ENCODE measurements at places on chromosomes 6 and 20.

GRCh38 chr6:110822249-110822648 is 7.0 kb upstream of the CDK19 start:
- DNase-seq: no peak

DNA sequence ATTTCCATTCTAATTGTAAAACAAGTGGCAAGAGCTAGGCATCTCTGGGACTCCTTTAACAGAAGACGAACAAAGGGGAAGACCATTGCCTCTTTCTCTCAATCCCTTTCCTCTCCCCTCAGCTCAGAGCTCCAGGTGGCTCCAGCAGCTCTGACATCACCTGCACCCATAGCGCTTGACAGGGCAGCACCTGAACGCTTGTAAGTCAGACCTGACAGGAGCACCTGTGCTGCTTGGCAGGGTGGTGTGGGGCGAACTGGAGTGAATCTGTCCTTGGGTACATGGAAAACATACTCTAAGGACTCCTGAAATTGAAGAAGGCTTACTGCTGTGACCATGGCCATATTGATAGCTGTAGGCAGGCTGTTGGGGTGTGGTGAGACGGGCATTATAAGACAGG is 409.5 kb upstream of the AGPAT4 start:
- no peak for DNase-seq

- no peak for DNase-seq
Observed at GRCh38 chr6:27241443-27241842, 6.1 kb upstream of the PRSS16 start.

- peak; percentile 59 for DNase-seq
Observed at GRCh38 chr6:34381081-34381480, 11.4 kb downstream of the NUDT3 start.

- DNase-seq: no peak
Observed at GRCh38 chr20:21126581-21126870, 644 bp downstream of the KIZ start.

DNA sequence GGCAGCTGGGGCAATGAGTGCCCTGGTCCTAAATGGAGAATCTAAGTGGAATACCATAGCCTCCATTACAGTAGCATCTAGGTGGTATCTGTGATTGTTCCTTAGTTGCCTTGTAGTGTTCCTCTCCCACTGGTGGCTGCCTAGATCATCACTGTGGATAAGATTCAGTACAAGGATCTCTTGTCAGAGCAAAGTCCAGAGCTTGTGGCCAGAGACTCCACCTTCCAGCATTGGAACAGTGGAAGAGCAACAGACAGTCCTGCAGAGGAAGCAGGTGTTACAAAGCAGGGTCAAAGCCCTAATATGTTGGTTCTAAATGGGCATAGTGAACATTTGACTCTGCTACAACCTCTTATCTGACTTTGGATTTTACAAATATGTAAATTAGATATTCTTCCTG is 194.1 kb upstream of the GRIK2 start:
- no peak for DNase-seq

DNA sequence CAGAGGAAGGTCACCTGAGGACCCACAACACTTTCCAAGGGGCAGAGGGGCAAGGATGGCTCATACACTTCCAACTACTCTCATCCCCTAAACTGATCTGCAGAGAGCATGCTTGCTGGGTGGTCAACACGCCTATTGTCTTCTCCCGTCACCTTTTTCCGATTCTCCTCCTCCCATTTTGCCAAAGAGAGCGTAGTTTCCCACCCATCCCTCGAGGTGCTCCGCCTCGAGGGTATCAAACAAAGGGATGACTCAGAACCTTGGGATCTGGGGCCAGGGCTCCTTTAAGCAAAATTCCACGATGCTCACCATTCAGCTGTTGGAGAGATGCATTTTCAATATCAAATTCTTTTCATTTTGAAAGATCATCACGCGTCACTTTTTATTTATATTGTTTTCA is 507.5 kb upstream of the SULF2 start:
- DNase-seq: no peak

DNA sequence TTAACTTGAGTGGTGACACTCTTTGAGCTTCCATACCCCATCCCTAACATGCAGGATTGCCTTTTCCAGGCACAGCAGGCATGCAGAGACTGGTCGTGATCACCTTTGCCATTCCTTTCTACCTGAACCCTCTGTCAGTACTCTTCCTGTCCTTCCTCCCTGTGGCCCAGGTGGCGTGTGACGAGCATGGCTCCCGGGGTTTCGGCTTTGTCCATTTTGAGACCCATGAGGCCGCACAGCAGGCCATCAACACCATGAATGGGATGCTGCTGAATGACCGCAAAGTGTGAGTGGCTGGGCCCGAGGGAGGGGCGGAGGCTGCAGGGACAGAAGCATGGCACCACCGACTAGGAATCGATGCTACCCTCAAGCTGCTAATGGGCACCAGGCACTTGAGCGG is 6.7 kb downstream of the PABPC1L start:
- DNase-seq: no peak

DNA sequence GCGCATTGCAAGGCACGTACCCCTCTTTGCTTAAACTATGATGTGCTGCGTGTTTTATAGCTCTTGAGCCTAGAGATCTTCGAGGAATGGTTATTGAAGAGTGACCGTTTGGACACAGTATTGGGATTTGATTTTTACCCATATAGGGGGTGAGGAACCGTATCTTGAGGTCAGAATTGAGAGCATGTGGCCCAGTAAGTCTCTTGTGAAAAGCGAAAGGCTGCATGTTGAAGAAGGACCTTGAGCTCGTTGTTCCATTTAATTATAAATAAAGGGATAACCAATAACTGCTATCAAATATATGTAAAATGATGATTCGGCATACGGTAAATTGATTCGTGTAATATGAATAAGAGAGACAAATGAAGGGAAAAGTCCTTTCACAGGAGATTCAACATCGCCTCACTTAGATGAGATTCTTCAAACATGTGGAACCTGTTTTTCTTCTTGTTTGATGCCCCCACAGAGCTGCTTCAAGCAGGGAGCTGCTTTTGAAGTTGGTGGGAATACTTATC is 66.6 kb downstream of the AKAP12 start:
- DNase-seq: no peak

GRCh38 chr20:39638731-39639130 is 676.6 kb downstream of the DHX35 start:
- no peak for DNase-seq

GRCh38 chr6:25363427-25363826 is 84.3 kb downstream of the CARMIL1 start:
- peak; percentile 44 for DNase-seq

DNA sequence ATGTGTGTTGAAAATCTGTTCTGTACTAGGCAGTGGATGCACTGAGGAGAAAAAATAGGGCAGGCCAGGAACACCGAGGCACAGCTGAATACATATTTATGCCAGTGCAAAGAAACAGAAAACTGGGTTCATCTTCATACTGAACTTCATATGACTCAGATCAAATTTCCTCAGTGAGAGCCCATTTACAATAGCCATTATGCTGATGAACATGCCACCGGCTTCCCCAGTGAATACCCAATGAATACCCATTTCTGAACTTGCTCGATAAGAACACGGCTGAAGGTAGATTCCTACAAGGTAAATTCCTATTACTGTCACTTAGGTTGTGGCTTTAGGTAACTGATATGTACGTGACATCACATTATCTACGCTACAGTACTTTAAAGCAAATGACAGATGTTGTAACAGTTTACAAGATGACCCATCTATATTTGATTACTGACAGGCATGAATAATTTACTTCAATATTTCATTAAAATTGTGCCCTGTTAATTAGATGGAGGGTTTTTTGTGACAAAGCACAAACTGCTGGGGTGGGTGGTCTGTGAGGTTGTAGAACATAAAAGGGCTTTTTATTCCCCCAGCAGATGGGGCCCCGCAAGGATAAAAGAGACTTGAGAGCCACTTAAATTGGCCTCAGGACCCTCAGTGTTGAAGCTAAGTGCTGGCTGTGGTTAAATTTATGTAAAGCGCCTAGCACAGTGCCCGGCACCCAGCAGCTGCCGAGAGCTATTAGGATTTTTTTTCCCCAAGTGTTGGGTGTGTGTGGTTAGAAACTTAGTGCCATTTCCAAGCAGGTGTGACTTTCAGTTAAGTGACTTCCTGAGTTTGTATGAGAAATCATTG is 264.5 kb downstream of the CD83 start:
- no peak for DNase-seq

DNA sequence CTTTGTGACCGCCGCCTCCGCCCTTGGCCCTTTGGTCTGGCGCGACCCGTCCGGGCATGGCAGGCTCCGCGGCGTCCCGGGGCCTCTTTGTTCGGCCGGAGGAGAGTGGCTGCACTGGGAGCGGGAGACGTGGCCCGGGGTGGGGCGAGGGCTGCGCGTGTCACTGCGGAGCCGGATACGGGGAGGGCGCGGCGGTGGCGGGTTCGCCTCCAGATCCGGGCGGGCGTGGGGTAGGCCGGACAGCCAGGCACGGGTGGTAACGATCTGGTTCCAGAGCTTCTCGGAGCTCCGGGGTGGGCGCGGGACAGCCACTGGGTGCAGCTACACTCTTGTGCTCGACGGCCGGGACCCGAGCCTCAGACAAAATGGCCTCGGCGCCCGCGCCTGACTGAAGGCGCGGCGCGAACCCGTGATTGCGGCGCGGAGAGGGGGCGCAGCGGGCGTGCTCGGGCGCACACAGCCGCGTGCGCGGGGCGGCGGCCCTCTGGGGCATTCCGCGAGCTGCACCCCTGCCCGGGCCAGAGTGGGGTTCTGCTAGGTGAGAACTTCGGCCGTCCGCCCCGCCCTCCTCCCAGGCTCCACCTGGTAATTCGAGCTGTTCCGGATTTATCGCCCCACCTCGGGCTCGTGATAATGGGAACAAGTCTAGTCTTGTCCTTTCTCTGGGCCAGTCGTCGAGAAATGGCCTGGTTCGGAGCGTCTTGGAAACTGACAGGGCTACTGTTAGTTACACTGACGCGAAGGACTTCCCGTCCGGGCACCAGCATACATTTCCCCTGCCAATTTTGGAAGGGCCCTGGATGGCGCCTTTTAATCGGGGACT is 1.0 kb downstream of the LOC128125822 start:
- DNase-seq: peak; percentile 77

DNA sequence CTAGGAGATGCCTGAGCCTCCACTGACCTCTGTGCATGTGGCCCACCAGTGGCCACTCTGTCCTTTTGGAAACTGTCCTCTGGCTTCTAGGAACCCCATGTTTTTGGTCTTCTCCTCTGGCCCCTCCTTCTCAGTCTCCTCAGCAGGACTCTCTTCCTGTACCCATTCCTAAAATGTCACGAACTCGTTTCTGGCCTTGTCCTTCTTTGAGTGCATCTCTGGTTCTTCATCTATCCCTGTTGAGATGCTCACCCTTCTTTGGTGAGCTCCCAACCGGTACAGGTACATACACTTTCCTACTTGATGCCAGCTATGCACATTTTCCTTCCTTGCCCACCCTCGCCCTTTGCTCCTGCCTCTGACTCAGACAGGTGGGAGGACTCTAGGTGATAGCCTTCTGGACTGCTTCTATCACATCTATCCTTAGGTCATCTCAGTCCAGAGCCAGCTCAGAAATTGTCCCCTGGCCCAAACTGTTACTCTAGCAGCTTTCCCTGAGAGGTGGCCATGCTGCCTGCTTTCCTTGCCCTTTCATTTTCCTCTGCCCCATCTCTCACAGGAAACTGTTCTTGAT is 14.8 kb upstream of the NNAT start:
- DNase-seq: no peak

DNA sequence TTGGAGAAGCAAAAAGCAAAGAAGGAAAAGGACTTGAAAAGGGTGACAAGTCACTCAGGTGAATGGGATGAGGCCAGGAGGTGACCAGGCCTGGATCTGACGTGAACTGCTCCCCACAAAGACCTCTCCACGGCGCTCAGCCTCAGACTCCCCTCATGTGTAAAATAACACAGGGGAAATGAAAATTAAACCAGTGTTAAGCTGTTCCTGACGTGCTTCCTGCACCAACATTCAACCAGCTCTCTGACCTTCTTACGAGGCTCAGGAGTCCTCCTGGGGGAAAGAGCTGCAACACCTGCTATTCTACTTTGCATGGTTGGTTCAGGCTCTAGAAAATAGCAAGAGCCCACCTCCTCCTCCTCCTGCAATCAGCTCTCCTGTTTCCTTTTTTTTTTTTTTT is 256.7 kb downstream of the ATXN1 start:
- DNase-seq: no peak

GRCh38 chr20:43829951-43830690 is 84.5 kb upstream of the TOX2 start:
- no peak for DNase-seq

DNA sequence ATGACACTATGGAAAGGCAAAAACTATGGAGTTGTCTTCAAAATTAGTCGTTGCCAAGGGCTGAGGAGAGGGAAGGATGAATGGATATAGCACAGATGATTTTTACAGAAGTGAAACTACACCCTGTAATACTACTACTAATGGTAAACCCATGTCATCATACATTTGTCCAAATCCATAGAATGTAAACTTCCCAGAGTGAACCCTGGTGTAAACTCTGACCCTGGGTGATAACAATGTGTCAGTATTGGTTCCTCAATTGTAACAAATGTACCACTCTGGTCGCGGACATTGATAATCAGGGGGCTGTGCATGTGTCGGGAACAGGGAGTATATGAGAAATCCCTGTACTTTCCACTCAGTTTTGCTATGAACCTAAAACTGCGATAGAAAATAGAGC is 72.2 kb downstream of the CNBD2 start:
- DNase-seq: peak; percentile 70

GRCh38 chr6:63571361-63572043 is 778 bp upstream of the LOC128125822 start:
- peak; percentile 43 for DNase-seq

DNA sequence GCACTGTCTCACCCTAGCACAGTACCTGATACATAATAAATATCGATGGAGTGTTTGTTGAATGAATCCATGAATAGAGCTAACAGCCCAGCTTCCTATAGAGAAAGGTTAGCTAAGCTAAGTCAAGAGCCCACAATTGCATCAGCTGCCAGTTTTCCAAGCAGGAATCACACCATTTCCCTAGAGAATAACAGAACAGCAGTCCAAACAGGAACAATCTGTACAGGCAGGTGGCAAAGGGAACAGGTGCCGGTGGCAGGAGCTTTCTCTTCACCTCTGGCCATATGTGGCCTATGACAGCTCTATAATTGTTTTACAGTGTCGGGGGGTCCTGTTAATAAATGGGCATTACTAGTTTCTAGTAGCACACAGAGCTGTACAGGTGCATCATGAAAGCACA is 38.8 kb downstream of the ISM1 start:
- no peak for DNase-seq

GRCh38 chr20:62900692-62901584 is 25.4 kb downstream of the DIDO1 start:
- DNase-seq: no peak

DNA sequence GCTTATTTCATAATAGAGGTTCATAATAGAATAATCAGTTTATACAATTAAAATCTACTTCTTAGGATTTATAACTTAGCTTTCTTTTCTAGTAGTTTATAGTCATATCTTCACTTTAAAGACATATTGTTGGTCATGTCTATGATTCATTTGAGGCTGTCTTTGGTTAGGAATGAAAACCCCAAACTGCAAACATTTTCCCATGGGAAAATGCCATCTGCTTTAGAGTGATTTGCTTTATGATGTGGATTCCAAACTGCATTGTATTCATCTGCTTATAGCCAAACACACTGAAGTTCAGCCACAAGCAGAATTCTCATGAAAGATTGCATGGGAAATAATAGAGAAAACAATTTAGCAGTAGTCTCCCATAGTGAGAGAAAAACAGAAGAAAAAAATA is 128.0 kb downstream of the RFPL4B start:
- no peak for DNase-seq

Data from suppressor macrophage treated with lipopolysaccharide for 1 hour (primary cell).